ENCODE measurements at places on chromosomes 2 and 18. TPM values are rescaled to one million over a fixed set of nuclear protein-coding genes. Genes with fewer than 3 reads are reported as not detected.

- DNase-seq, result no peak
Observed at GRCh38 chr2:112995346-112995920, 9.8 kb upstream of the IL36A start.

GRCh38 chr18:54284981-54285785 lies 15.9 kb downstream of the POLI start:
- DNase-seq, result peak; percentile 75

DNA sequence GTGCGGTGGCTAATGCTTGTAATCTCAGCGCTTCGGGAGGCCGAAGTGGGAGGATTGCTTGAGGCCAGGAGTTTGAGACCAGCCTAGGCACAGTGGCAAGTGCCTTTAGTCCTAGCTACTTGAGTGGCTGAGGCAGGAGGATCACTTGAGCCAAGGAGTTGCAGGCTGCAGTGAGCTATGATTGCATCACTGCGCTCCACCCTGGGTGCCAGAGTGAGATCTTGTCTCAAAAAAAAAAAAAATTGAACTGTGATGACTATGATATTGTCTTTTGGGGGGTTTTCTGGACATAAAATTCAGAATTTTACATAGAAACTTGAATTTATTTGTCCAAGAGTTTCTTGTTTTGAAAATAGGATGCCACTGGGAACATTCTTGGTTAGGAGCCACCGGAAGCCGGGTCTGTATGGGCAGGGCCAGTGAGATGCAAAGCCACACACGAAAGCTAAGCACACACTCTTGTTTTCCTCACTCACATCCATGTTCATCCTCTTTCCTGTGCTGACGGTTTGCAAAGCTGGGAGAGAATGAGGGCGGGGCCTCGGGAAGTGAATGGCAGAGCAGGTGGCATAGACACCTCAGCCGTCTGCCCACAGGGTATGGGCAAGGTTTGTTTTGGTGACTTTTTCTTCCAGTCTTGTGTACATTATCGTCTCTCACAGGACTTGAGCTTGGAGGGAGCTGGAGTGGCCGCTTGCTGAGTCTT lies 12.6 kb downstream of the AGAP1 start:
- no peak for DNase-seq

- no peak for DNase-seq
Observed at GRCh38 chr2:60051991-60052390, 501.5 kb downstream of the BCL11A start.

- peak; percentile 45 for DNase-seq
Observed at GRCh38 chr2:30362468-30363081, 84.5 kb upstream of the LCLAT1 start.

GRCh38 chr18:49177812-49178211 lies 227.0 kb upstream of the SMAD7 start:
- DNase-seq, result peak; percentile 26

DNA sequence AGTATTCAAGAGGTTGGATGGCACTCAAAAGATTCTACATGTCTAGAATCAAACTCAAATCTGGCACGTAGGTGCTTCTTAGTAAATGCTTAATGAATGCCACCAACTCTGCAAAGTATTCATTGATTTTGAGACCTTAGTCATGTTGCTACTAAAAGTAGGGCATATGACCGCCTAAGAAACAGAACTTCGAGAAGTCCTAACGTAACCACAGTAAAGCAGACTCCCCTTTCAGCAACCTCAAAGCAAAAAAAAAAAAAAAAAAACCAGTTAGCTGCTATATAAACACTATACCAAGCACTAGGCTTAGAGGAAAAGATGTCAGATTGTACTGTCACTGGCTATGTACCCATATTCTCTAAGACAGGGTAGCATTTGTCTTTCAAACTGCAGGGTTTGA lies 33.9 kb downstream of the PTCD3 start:
- DNase-seq, result no peak

DNA sequence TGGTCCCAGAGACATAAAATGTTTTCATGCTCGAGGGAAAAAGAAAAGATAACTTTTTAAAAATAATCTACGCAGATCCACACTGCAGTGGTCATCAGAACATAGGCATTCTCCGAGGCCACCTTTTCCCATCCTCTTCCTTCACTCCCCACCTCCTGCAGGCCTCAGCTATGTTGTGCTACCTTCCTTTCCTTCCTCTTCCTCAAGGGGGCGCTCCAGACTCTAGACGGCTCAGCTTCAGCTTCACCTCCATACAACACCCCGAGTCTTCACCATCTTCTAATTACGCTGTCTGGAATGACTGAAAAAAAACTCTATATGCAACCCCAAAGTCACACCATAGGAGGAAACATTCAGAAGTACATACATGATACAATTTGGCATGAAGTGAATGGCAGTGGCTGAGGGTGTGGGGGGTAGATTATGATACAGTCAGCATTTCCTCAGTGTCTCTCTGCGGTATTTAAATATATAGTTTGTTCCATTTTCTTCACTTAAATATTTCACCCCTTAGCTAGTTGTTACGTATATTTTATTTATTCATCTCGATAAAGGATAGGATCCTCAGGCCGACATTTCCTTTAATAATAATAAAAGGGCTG lies 583.6 kb downstream of the IRS1 start:
- DNase-seq, result peak; percentile 15

DNA sequence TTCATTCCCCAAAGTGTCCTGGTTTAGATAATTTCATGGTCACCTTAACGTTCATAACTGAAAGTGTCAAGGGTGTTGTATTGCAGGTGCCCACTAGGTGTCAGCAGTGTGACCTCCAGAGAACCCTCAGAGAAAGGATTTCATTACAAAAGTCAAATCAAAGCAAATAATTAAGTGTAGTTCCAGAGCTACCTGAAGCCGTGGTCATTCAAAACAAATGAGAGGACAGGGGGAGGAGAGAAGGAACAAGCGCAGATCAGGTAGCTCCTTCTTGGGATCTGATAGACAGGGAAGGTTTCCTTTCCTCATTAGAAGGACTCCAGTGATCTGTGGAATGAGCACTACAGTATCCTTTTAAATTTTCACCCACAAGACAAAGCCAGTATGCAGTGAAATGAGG lies at the start of gene SLC9A4:
Gene SLC9A4, plus strand, starts transcription at position 207 of the 400 bp plus-strand sequence. CDS start 534 bp downstream, outside the sequence.
- peak; percentile 16 for DNase-seq

DNA sequence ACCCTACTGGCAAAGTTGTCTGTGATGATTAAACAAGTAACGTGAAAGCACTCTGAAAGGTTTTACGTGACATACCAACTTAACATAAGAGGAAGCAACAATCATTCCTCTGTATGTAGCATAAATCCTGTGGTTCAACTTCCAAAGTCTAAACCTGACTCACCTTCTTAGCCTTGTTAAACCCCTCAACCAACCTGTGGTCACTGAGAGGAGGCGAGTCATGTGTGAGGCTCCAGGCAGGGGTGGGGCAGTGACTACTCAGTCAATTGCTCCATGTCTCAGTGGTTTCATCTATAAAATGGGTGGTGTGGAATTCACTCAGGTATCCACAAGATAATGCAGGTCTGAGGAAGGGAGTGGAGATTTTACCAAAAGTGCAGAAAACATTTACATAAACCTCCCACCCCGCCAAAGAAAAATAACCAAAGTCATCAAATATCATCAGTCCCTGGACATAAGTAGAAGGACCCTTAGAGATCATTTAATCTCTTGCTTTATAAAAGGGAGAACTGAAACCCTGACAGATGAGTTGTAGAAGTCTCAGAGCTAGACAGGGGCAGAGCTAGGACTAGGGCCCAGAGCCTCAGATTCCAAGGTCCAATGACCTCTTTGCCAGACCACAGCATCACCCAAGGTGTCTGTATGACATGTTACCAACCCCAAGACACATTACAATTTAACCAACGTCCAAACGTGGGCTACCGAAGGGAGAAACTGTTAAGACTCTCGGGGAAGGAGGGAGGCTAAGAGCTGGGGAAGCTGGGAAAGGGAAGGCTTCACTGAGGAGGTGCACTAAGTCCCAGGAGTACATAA lies 3.7 kb upstream of the PCBP1 start:
- peak; percentile 80 for DNase-seq

- DNase-seq, result peak; percentile 55
Observed at GRCh38 chr18:7576685-7577084, 9.6 kb downstream of the PTPRM start.

GRCh38 chr2:132638313-132639040 lies 31.5 kb downstream of the LYPD1 start:
- no peak for DNase-seq

DNA sequence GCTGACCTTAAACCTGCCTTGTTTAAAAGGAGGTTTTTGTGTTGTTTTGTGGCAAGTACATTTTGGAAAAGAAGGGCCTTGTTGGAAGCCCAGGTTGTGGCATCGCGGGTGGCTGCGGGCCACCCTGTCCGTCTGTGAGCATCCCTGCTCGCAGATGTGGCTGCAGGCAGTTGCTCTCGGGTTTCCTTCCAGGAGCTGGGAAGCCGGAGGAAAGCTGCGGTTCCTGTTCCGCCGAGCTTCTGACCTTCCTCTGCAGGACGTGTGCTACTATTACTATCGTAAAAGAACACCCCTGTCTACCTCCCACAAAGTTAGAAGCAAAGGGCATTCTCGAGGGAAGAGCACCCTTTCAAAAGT lies 766 bp downstream of the MFF start:
- DNase-seq, result peak; percentile 30

DNA sequence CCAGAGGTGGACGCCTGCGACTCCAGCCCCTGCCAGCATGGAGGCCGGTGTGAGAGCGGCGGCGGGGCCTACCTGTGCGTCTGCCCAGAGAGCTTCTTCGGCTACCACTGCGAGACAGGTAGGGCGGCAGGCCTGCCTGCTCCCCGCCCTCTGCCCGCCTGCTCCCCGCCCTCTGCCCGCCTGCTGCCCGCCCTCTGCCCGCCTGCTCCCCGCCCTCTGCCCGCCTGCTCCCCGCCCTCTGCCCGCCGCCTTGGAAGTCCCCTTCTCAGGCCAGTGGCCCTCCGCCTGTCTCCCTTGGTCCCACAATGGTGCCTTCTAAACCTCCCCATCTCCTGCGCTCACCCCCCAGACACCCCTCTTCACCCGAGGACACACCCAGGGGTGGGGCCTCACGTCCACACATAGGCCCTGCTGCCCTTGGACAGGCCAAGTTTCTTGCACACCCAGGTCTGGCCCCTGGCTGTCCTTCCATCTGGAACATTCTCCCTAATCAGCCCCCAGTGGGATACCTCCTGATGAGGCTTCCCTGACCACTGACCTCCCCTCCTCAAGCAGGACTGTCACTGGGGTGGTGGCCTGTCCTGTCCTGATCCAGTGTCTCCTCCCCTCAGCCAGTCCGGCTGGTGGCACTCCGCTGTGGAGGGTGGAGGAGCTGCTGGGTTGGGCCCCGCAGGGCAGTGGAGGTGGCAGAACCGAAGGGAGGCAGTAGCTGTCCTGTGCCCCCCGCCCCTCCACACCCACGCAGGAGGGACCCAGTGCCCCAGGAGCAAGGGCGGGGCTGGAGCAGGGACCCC lies 37.9 kb downstream of the MTERF4 start:
- DNase-seq, result no peak

- peak; percentile 24 for DNase-seq
Observed at GRCh38 chr2:71646028-71646427, 192.7 kb downstream of the DYSF start.

DNA sequence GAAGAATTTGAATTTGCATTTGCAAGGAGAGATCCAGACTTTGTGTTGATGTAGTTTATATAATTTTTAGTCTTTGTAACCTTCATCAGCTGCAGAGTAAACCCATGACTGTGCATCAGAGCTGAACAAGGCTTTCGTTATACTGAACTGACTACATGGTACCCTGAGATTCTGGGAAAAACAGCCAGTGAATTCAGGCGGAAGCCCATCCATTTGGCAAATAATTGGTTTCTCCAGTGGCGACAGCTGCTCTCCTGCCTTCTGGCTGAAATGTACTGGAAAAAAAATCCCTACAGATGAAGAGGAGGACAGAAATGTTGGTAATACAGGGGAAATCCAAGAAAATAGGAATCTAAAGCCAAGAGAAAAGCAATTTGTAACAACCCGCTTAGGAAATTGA lies 657.5 kb upstream of the CDH7 start:
- DNase-seq, result no peak

DNA sequence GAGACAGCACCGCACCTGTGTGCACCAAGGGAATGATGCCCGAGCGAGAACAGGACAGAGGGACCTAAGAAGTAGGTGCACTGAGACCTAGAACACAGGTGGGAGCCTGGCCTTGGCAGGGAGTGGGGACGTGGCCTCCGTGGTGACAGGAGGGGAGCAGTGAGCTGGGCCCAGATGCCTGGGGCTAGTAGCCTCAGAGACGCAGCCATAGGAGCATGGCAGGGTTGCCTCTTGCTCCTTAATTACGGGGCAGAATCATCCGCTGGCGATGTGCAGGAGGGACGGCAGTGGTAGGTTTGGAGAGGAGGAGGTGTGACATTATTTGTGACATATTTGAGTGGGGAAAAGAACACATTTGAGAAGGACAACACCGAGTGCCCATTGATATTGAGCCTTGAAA lies 57.0 kb upstream of the HPCAL1 start:
- no peak for DNase-seq

The SRD5A2 gene
- not detected for total RNA-seq

The CNRIP1 gene
- 33.6 TPM for total RNA-seq

The IL36B gene
- total RNA-seq, result not detected

The EFR3B gene
- total RNA-seq, result 0.18 TPM

The CNGA3 gene
- total RNA-seq, result 0.14 TPM

The METAP1D gene
- 6.8 TPM for total RNA-seq

Data from HFFc6 (cell line).